ENCODE measurements at places on chromosomes 6 and 20.

GRCh38 chr6:52498538-52499017 lies 78.3 kb downstream of the TRAM2 start:
- DNase-seq = peak; percentile 22

DNA sequence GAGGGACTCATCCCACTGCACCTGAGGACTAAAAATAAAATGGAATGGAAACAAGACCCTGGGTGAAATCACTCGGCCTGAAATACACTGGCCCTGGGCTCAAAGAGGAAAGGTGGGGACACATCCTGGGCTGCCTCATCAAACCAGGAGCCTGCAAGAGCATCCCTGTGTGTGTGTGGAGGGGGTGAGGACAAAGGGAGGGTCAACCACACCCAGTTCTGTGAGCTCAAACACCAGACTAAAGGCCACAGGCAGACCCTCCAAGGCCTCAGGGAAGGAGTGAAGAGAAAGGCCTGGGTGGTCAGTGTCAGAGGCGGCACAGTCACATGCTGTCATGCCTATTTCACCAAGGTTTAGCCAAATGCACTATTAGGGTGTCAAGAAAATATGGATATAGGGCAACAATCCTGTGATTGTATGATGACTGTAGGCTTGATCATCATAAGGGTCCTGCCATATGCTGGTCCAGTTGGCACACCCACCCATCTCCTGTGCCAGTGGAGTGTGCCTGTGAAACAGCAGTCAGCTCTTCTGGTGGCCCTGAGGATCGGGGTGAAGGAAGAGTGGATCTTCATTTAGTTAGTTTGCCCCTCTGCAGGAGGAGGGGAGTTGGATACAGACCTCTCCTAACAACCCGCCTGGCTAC lies 28.9 kb downstream of the SRSF3 start:
- no peak for DNase-seq

DNA sequence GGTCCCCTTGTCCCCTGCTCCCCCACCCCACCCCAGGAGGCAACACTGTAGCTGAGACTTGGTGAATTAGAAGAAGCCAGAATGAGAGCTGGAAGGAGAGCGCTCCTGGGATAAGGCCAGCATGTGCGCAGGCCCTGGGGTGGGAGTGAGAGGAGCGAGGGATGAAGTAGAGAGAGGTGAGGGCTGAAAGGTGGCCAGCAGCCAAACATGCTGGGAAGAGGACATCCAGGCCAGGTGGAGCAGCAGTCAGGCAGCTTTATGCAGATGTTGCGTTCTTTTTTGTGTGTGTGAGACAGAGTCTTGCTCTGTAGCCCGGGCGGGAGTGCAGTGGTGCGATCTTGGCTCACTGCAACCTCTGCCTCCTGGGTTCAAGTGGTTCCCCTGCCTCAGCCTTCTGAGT lies 2.2 kb upstream of the BPIFB1 start:
- no peak for DNase-seq

DNA sequence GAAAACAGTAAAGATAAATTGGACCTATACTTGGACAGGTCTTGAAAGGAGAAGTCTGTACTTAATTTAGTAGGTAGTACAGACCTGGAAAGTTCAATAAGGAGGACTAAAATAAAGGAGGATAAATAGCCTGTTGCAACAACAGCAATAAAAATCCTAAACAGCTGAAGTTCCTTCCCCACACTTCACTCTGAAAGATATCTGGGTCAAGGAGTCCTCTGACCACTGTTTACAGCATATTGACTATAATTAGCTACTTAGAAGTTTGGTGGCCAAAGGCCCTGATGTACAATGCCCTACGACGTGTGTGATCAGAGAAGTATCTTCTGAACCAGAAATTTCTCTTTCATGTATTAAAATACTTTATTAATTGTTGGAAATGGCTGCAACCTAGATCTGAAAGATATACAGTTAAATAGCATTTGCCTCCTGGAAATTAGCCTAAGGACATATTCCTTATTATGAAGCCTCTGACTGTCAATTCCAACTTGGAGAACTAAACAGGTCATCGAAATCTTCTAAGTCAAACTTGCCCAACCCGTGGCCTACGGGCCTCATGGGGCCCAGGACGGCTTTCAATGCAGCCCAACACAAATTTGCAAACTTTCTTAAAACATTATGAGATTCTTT lies 82.8 kb downstream of the KIF13A start:
- peak; percentile 27 for DNase-seq
